Left cardiac atrium (tissue), 4 donors: ENCODE measurements at places on chromosomes 5 and 9. TPM values are rescaled to one million over a fixed set of nuclear protein-coding genes. Genes with fewer than 3 reads are reported as not detected.

- no peak for DNase-seq
Measured at GRCh38 chr5:125017796-125018195, 271.4 kb upstream of the ZNF608 start.

DNA sequence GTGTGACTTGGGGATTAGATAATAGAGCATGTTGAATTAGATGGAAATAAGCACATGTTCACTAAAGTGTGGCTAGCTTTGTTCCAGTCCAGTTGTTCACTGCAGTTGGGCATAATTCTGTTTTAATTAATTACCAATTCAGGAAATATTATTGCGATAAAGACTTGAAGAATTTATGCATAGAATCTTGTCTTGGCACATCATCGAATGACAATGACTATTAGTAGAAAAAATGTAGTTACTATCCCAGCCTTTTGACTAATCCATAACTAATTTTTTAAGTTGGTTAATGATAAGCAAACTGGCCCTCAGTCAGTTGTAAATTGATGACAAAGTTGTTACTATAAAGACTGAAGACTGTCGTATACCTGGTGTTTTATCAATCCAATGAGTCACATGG, 10.5 kb downstream of the LNPEP start:
- no peak for DNase-seq

DNA sequence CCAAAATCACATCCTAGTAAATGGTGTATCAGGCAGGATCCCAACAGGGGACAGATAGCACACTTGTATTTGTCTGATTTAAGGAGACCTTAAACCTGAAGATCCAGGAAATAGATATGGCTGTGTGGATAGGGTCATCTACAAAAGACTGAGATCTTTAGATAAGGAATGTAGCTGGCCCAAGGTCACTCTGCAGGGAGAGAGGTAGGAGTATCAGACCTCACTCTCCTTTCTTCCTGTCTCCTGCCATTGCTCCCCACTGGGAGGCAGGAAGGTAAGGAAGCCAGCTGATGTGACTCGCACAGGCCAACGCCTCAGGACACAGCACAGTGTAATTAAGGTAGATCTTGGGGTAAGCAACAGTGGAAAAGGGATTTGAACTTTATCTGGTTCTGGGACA, 85.8 kb downstream of the PLPPR1 start:
- no peak for DNase-seq

- DNase-seq = no peak
Measured at GRCh38 chr5:148831590-148832565, 5.5 kb downstream of the ADRB2 start.

DNA sequence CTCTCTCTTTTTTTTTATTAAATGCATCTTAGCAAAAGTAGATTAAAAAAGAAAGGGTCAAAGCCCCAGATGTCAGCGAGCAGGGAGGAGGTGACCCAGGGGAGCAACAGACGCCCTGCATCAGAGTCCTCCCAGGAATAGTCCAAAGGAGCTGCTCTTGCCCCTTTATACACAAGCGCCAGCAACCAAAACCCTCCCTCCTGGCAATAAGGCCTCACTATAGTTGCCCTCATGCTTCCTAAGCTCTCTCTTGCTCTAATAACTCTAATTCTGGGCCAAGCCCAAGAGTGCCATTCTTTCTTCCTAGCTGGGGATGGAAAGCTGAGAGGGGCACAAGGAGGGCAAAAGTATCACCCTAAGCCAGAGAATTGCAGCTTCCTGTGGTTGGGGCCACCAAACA, 26.3 kb downstream of the PCDHGC5 start:
- DNase-seq = no peak

DNA sequence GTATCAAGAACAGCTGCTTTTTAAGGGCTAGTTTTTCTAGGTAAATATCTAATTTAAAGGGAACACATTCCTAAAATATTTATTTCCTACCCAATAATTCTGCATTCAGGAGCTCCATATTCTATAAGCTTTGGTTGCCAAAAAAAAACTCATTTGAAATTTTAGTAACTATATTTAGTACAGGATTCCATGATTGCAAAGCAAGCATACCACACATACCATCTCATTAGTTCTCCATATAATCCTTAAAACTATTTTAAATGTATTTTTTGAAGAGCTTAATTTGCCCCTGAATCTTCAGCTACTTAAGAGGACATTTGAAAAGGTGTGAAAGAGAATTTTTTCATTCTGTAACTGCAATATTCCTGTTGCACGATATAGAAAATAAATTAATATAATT, 877.0 kb downstream of the NR2F1-AS1 start:
- no peak for DNase-seq

- no peak for DNase-seq
Measured at GRCh38 chr9:37931592-37931991, 27.7 kb upstream of the SLC25A51 start.

Gene PCDHA8
- 0.06 TPM for total RNA-seq

Gene TAS2R1
- not detected for total RNA-seq

Gene TMEM174
- total RNA-seq = not detected

Gene FOXD4
- total RNA-seq = not detected

Gene INSYN2B
- total RNA-seq = 0.29 TPM

Gene ZNG1A
- total RNA-seq = 32.2 TPM

Gene FRMD3
- total RNA-seq = 40.0 TPM
